ENCODE measurements at places on chromosomes 6 and 20.

- DNase-seq: no peak
Observed at GRCh38 chr20:16017656-16018055, 555.6 kb downstream of the KIF16B start.

GRCh38 chr6:109187399-109188114 lies 92.2 kb downstream of the CEP57L1 start:
- DNase-seq: no peak

DNA sequence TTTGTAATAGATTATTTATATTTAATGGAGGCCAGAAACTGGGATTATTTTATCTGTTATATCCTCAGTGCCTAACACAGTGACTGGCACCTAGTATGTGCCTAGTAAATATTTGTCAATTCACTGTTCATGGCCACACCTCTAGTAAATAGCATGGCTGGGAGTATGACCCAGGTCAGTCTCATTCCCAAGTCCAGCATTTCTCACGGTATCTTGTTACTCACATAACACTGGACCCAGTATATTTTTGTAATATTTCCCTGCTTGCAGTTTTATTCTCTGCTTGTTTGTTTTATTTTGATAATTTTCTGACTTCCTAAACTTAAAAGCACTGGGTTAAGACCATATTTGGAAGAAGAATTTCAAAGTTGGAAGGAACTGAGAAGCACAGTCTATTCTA lies 47.7 kb downstream of the CTNNBL1 start:
- DNase-seq: no peak

GRCh38 chr6:56794421-56794820 lies 151.7 kb upstream of the DST start:
- DNase-seq: no peak

DNA sequence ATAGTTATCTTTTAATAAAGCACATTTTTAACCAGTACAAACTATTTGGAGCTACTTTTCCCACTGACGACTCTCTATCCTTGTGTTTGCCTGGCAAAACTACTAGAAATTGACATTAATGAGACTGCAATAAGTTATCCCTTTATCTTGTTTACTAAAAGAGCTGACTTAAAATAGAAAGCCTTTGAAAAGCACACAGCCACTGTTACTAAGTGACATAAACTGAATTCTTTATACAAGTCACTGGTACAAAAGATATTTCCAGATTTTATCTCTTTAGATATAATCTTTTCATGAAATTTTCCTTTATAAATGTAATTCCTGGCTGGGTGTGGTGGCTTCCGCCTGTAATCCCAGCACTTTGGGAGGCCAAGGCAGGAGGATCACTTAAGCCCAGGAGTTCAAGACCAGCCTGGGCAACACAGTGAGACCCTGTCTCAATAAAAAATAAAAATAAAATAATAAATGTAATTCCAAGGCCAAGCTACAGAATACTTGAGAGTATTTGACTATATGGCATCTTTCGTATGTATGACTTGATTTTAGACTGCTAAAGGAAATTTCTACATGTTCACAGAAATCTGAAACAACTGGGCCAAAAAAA lies 9.5 kb downstream of the MBOAT1 start:
- DNase-seq: no peak

DNA sequence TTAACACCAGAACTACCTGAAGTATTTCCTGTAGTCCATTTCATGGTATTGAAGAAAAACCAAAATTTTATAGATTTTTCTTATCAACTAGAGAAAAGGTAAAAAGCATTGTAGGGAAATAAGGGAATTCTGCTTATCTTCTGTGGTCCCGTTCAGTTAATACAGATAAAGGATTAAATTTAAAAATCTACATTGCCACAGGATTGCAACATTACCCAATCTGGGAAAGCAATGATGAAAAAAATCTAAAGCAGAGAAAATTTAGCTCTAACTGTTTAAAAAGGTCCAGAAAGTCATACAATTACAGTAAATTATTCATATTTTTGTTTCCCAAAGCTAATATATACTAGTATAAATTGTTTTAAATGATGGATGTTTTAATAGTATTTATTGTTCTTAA lies 18.0 kb downstream of the POLH start:
- DNase-seq: no peak

GRCh38 chr6:40672087-40672486 lies 84.9 kb upstream of the LRFN2 start:
- no peak for DNase-seq
